Esophagus squamous epithelium (tissue), 5 donors: ENCODE measurements at places on chromosomes 6 and 20.

DNA sequence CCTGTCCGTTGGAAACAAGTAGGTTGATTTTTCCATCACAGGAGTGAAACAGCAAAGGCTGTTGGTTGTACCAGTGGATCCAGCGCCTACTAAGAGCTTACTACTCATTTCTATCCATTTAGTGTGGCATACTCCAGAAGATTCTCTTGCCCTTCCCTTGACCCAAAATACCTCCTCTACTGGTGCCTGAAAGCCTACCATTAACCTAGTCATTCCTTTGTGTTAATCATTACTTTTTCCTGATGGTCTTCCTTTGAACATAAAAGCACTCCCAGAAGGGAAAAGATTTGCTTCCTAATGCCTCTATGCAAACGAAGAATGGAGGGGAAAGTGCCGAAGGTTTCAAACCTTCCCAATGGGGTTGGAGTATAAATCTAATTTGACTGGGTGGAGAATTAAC is 123.3 kb downstream of the QRSL1 start:
- no peak for DNase-seq

GRCh38 chr6:111551521-111552231 is 54.0 kb downstream of the TRAF3IP2 start:
- no peak for DNase-seq

DNA sequence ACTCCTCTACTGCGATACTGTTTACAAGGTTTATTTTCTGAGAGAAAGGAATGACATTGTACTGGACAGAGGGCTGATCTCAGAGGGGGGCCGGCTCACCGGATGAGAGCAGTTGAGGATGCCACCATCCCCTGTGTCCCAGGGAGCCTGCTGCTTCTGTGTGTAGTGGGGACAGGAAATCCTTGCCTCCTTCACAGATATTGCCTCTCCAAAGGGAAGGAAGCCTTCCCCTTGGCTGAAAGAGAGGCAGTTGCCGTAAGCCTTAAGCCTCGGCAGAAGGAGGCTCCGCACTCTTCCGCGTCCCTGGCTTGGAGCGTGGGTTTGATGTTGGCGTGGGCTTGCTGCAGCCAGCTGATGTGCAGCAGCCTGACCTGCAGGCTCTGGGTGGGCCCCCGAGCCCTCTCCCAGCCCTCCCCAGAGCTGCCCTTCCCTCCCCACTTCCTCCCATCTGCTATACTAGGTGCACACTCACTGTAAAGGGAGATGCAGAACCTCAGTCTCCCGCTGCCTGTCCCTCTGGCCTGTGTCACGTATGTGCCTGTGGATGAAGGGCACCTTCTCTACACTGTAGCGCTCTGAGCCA is 45.7 kb upstream of the RPS6KA2 start:
- no peak for DNase-seq

DNA sequence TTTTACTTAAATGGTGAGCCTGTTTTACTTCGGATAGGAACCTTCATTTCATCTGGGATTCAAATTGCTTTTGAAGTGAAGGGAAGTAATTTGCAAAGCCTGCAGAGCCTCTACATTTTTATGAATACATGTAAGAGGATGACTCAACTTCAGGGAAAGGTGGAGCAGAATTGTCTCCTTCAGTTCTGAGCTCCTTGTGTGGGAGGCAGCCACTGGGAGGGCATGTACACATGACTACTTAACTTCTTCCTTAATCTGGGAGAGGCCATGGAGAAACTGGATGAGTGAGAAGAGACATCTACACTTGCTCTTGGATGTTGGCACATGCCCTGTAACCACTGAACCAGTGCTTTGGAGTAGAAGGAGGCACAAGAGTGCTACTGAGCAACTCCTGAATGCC is 145.1 kb upstream of the NRSN1 start:
- DNase-seq, result no peak

- DNase-seq, result no peak
Measured at GRCh38 chr6:159935633-159936032, 33.2 kb upstream of the IGF2R start.

DNA sequence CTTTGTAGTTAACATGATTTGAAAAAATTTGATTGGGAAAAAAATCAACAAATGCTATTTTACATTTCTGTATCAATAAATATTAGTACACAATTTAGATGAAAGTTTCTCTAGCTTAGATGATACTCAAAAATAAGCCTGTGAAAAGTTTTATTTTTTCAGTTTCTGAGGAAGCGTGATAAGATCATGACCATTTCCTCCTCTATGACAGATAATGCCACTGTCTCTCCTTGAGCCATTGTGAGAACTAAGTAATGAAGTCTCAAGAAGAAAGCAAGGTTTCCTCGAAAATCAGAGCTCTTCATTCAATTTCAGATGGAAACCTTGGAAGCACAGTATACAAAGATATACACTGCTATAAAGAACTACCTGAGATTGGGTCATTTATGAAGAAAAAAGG is 395.0 kb downstream of the HDGFL1 start:
- DNase-seq, result no peak

GRCh38 chr20:50115041-50115512 is 2.1 kb upstream of the UBE2V1 start:
- no peak for DNase-seq

DNA sequence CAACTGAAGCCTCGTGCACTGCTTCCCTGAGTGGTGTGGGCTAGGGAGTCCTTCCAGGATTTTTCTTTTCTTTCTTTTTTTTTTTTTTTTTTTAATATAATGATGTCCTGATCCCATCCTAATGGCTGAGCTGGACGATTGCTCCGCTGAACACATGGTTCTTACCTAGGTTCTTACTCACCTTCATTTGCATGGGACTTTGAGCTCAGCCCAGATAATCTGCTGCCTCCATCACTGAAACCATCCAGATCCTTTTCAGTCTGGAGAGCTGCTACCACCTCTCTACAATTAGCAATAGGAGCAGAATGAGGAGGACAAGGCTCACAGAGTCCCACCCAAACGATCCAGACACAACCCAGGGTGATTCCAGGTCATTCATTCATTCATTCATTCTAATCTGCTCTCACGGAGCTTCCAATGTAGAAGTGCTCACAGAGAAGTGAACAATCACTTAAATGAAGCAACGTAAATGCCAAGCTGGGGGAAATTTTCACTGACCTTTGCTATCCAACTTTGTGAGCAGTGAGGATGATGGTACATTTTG is 246.3 kb upstream of the RREB1 start:
- DNase-seq, result no peak
